ENCODE measurements at places on chromosomes 6 and 20. TPM values are rescaled to one million over a fixed set of nuclear protein-coding genes. Genes with fewer than 3 reads are reported as not detected.

- peak; percentile 60 for DNase-seq
Measured at GRCh38 chr6:105991561-105992314, 94.4 kb upstream of the PRDM1 start.

- peak; percentile 14 for DNase-seq
Measured at GRCh38 chr6:129920103-129920798, 59.1 kb upstream of the TMEM244 start.

The DEFB124 gene
- not detected for total RNA-seq

The THBS2 gene
- 3.7 TPM for total RNA-seq

DNA sequence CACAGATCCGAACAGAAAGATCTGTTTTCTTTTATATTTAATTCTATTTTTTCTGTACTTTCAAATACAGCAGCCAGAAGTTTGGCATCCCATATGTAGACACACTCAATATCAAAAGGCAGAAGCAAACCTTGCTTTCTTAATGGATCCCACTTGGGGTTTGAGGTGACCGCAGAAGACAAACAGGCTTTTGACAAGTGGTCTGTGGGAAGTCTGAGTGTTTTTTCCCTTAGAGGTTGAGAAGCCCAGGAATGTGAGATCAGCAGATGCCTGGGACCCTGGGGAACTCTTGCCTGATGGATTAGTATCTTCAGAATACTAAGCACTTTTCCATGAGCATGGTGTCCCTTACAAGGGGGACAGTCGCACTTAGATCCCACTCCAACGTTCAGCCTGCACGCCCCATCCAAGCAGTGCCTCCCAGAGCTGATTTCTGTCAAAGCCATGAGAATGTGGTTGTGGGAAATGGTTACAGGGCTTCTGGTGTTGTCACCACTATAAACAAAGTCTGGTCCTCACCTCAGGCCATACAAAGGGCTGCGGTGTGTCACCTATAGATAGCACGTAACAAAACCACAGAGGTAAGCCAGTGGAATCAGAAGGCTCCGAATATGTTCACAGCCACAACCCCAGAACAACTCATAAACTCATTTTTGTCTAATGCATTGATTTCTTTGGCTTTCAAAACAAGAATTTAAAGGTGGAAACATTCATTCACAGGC, 12.7 kb downstream of the IL17F start:
- DNase-seq: no peak

DNA sequence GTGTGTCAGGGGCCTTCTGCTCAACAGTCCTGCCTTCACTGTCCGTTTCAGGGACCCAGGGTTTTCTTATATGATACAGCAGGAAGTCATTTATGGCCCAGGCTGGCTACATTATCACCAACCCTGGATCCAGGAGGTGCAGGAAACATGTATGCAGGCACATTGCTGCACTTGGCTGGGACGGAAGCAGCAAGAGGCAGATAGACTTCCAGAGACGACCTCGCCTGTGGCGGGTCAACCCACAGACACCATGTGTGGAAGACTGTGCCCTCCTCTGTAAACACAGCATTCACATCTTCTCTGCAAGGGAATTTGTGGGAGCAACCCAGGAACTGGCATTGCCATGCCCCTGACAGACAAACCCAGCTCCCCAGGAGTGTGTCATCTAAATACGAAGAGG, 43.7 kb downstream of the TBC1D7 start:
- DNase-seq: no peak

- DNase-seq: no peak
Measured at GRCh38 chr6:130964289-130964688, 98.8 kb downstream of the EPB41L2 start.

DNA sequence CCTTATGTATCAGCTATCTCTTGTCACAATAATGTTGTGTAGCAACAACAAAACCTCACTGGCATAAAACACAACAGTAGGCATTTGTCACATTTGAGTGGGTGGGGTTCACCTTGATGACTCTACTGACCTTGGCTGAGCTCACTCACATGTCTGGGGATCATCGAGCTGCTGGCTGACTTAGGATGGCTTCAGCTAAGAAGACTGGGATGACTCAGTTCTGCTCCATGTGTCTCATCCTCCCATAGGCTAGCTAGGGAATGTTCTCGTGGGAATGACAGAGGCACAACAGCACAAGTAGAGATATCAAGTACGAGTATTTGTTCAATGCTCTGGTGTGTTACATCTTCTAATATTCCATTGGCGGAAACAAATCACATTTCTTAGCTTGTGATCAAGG, 167.9 kb downstream of the PLCB1 start:
- DNase-seq: no peak

DNA sequence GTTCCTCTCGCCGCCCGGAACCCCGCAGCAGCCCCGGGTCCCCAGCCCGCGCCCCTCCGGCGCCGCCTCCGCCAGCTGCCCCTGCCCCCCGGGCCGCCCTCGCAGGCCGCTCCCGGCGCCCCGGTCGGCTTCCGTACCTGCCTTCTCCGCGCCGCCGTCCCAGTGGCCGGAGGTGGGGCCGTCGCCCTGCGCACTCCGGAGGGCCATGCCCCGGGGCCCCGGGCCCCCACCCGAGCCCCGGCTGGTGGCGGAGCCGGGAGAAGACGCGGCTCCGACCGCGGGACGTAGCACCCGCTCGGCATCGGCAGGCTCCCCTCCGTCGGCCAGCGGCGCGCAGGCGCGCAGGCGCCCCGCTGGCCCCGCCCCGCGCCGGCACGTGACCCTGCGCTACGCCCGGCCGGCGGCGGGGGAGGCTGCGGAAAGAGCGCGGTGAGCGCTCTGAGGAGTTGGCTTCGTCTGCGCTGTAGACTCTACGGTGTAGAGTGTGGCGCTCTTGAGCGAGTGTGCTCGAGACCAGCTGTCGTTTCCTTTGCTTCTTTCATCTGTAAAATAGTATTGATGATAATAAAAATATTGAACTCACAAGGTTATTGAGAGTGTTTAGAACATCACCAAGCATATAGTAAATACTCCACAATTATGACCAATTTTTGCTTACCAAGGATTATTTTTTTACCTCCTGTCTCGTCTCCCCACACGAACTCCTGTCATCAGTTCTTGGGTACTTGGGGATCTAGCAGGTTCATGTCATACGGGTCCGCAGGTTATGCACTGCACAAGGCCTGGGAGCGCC, at the start of gene TBC1D20:
TSS of gene TBC1D20 (minus strand) at position 335 of the 793 bp plus-strand sequence. CDS start at position 207, 128 bp downstream.
- DNase-seq: peak; percentile 85

DNA sequence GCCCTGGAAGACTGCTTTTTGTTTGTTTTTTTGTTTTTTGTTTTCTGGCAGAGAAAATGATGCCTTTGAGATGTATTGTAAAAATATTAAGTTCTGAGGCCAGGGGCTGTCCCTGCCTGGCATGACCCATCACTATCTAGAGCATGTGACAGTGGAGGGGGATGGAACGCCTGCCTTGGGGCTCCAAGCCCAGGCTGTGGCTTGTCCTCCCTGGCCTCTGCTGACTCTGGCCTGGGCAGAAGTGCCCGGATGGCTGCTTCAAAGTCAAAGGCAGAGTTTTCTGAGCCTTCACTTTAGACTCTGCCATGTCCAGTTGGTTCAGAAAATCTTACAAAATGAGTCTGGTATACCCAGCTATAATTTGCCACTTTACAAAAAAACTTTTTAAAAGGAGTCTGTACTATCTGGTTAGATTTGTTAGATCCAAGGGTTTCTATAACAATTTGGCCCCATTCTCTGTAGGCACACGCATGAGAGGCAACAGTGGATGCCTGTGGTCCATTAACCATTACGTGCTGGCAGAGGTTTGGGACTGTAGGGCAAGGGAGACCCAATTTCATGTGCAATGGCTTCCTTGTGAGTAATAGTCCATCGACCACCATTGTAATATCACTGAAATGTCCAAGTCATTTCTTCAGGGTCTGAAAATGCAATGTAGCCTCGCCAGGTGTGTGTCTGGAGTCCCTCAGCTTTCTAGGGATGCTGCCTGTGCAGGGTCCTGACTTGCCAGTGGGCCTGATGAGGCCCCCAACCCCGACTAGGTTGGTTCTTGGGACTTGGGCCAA, 8.3 kb downstream of the PPP1R3G start:
- no peak for DNase-seq

- no peak for DNase-seq
Measured at GRCh38 chr6:33755070-33755869, 8.6 kb upstream of the IP6K3 start.

The SAMD5 gene
- 4.7 TPM for total RNA-seq

DNA sequence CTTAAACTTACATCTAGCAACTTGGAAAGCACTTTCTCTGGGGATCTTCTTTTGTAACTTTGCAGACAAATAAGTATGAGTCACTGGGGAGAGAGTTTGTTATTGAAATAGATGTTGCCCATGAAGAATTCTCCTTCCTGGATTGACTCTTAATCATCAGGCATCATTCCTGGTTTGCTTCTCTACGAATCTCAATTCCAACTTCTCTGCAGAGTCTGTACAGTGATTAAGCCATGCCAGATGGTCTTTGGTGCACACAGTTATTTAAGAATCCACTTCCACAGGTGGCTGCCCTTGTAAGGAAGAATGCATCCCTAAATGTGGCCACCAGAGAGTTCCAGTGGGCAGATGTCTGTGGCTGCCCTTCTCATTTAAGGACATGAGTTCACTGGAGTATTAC, 25.7 kb downstream of the MYCT1 start:
- no peak for DNase-seq

The OR2W1 gene
- not detected for total RNA-seq

DNA sequence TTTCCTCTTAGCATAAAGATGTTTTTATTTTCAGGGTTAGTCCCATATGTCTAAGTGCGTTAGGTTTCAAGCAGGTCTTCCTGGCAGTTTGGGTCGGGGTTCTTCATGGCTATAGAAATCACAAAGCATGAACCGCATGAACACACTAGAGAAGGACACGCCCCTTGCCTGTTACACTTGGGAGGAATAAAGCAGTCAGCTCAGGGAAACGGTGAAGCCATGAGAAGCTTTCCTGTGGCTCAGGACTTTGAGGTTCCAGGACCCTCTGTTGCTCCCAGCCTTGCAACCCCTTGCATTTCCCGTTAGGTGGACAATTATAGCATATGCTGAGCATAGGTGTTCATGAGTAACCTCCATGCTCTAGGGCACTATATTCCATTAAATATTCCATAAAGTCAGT, 96.7 kb downstream of the SYCP2 start:
- no peak for DNase-seq

DNA sequence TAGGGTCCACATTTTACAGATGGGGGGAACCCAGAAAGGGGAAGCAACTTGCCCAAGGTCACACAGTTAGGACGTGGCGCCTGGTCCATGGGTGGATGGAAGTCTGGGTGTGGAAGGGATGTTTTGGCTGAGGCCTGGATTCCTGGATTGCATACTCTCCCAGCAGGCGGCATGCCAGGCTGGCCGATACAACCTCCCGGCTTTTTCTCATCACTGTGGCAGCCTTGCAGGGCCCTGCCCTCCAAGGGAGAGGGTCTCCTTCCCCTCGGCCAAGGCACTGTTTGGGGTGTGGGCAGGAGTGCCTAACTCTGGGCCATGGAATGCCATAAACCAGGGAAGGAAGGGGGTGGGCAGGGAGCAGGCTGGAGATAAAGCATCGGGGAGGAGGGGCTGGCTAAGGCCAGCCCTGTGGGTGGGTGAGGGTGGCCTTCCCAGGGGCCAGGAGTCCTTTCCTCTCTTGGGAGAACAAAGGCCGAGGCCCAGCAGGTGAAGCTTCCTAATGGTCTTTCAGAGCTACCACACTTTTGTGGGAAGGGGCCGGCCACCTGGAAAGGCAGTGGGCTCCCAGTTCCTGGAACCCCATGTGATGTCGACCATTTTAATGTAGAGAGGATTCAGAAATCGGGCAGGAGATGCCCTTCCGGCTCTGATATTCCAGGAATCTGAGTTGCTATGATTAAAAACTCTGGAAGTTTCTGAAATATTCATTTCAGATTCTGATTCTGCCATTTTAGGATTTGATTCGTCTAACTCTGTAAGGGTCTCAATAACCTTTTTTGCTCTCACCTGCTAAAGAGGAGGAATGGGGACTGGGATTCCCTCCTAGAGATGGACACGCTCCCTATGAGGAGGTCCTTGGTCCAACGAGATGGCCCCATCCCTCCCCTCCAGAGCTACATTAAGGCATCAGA, 4.2 kb downstream of the FOXS1 start:
- no peak for DNase-seq

The FAM162B gene
- total RNA-seq: 0.76 TPM

- no peak for DNase-seq
Measured at GRCh38 chr6:20688710-20689500, 154.6 kb downstream of the CDKAL1 start.

GRCh38 chr20:2385496-2385895, 4.8 kb downstream of the TGM6 start:
- DNase-seq: no peak

GRCh38 chr20:24637941-24638340, 168.5 kb downstream of the SYNDIG1 start:
- DNase-seq: no peak

DNA sequence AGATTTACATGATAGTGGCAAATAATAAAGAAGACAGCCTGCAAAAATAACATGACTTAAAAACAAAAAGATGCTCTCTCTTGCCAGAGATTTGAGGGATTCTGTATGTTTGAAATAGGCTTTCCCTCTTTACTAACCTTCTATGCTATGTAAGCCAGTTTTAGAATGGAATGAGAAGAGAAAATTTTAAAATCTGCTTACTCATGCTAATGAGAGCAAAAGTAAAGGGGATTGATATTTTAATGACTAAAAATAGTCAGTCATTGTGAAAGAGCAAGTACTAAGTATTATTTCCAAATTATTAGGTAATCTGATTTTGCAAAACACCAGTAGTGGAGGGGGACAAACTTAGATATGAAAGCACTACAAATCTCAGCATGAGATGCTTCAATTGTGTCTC, 563.3 kb upstream of the ADGRB3 start:
- DNase-seq: no peak

The NOTCH4 gene
- 10.5 TPM for total RNA-seq

The TGM3 gene
- 0.84 TPM for total RNA-seq

DNA sequence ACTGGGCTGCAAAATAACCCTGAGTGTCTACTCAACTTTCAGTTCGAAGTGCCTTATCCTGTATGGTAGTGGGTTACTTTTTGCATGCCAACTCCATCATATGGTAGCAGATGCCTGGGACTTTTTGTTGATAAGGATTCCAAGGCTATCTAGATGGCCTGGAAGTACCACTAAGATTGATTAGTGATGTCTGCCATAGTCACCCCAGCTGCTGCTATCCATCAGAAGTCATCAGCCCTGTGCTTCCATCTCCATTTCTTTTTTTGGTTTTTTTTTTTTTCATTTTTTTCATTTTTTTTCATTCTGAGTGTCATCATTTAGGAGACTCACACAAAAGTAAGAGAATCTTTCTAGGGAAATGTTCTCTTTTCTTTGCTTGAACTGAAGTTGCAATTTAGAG, 217.4 kb upstream of the PLCB4 start:
- no peak for DNase-seq

DNA sequence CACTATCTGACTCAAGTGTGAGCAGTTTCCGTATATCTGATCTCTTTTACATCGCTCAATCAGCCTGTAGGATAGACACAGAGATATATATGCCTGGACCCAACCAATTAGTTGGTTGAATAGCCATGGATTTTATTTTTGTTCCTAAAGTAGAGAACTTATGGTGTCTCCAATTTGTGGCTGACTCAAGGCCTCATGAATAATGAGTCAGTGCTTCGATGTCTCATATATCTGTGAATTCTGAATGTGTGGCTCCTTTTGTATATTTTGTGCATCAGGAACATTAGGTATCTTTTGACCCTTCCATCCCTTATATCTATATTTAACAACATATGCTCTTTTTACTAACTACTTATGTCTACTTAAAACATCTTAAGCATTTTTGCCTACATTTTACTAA, 64.5 kb downstream of the OR2B2 start:
- DNase-seq: no peak

- no peak for DNase-seq
Measured at GRCh38 chr6:168121303-168121665, 42.3 kb upstream of the FRMD1 start.

The HSPA1L gene
- 1.3 TPM for total RNA-seq

All from mucosa of descending colon (tissue), 3 donors.